ENCODE measurements at places on chromosomes 7 and 10. TPM values are rescaled to one million over a fixed set of nuclear protein-coding genes. Genes with fewer than 3 reads are reported as not detected.

MACC1 gene
- total RNA-seq, result not detected

C10orf90 gene
- not detected for total RNA-seq

SPDYE8 gene
- total RNA-seq, result not detected

CXCL12 gene
- 0.88 TPM for total RNA-seq

LUC7L2 gene
- 143 TPM for total RNA-seq

CYP3A4 gene
- total RNA-seq, result not detected

GJD4 gene
- total RNA-seq, result not detected

SYT15 gene
- total RNA-seq, result 1.4 TPM

TLL2 gene
- total RNA-seq, result 0.16 TPM

GPR37 gene
- not detected for total RNA-seq

SLIT1 gene
- 1.4 TPM for total RNA-seq

RAB19 gene
- total RNA-seq, result 5.0 TPM

ACHE gene
- 0.12 TPM for total RNA-seq

WNT2 gene
- total RNA-seq, result not detected

NXPH1 gene
- total RNA-seq, result not detected

PPP1R3C gene
- total RNA-seq, result 0.82 TPM

TAS2R5 gene
- 2.7 TPM for total RNA-seq

CPA4 gene
- total RNA-seq, result not detected

DLX5 gene
- not detected for total RNA-seq

PHF14 gene
- 48.2 TPM for total RNA-seq

ANKRD7 gene
- total RNA-seq, result 0.59 TPM

WNT8B gene
- 0.20 TPM for total RNA-seq

NANOS1 gene
- total RNA-seq, result not detected

CFAP46 gene
- total RNA-seq, result not detected

EPDR1 gene
- 0.66 TPM for total RNA-seq

PRSS37 gene
- not detected for total RNA-seq

FOXI2 gene
- total RNA-seq, result not detected

PLXNA4 gene
- total RNA-seq, result 0.06 TPM

AKR1C8 gene
- not detected for total RNA-seq

MMD2 gene
- total RNA-seq, result not detected

TMEM176A gene
- not detected for total RNA-seq

TMEM26 gene
- total RNA-seq, result not detected

NAT16 gene
- total RNA-seq, result not detected

PAX4 gene
- not detected for total RNA-seq

PSMA2 gene
- total RNA-seq, result 189 TPM

SEMA3A gene
- total RNA-seq, result 2.3 TPM

PMS2 gene
- total RNA-seq, result 24.0 TPM

GBX1 gene
- total RNA-seq, result 0.31 TPM

LIPJ gene
- total RNA-seq, result not detected

DMTF1 gene
- total RNA-seq, result 85.1 TPM

C10orf105 gene
- total RNA-seq, result 0.68 TPM

CYP2C9 gene
- not detected for total RNA-seq

WDR11 gene
- 42.8 TPM for total RNA-seq

FGL2 gene
- total RNA-seq, result 0.14 TPM

STEAP2 gene
- not detected for total RNA-seq

NEUROD6 gene
- not detected for total RNA-seq

OTUD1 gene
- 16.0 TPM for total RNA-seq

Measured in activated naive CD4-positive, alpha-beta T cell treated with anti-CD3 and anti-CD28 coated beads, Interleukin-2, amount 50 U/mL, for 72 hours (primary cell).